MG63 (cell line): ENCODE measurements at places on chromosomes 5 and 9. TPM values are rescaled to one million over a fixed set of nuclear protein-coding genes. Genes with fewer than 3 reads are reported as not detected.

Gene COL5A1
- total RNA-seq: 78.9 and 92.0 TPM in 2 replicates

Gene TMOD1
- 0.47 TPM in 1 of 2 replicates, not detected in the other for total RNA-seq

GRCh38 chr5:5364932-5365331 lies 57.5 kb upstream of the ICE1 start:
- no peak for DNase-seq

DNA sequence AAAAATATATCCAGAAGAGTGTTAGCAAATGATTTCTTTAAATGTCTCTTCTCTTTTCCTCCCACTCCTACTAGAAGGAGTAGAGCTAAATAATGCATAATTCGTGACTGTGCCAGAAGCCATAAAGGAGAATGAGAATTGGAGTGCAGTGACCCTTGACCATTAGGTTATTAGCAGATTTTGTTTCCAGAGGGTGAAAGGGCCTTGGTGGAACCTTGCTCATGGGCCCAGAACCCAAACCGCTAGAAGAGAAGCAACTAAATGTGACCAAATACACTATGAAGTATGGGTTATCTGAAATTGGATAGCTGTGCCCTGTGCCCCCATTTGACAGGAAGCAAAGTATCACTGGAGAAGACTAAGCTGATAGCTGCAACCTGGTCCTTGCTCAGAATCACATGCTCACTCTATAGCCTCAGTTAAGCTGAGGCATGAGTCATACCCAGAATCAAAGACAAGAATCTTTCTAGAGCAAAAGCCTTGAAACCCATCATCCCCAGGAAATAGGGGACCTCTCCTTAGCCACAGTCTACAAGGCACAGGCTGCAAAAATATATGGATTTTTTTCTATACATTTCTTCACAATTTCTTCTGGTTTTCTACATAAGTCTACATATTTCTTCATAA lies 36.3 kb downstream of the CAPSL start:
- DNase-seq: no peak

DNA sequence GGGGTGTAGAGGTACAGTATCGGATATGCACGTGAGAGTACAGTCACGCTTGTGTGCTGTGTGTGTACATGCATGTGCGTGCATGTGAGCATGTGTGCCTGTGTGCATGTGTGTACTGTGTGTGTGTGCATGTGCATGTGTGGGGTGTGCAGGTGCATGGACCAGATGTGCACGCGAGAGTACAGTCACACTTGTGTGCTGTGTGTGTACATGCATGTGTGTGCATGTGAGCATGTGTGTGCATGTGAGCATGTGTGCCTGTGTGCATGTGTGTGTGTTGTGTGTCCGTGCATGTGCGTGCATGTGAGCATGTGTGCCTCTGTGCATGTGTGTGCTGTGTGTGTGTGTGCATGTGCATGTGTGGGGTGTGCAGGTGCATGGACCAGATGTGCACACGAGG lies 10.3 kb downstream of the SLC6A19 start:
- no peak for DNase-seq

GRCh38 chr5:42840269-42840668 lies 28.6 kb upstream of the SELENOP start:
- DNase-seq: peak; percentile 8
